CD4-positive, alpha-beta T cell (primary cell): ENCODE measurements at places on chromosomes 7 and 10. TPM values are rescaled to one million over a fixed set of nuclear protein-coding genes. Genes with fewer than 3 reads are reported as not detected.
A peak's percentile ranks its signal among the peaks of the same experiment; 100 is the strongest.

The TMEM176B gene
- not detected for total RNA-seq

The C7orf33 gene
- not detected for total RNA-seq

GRCh38 chr10:35203745-35204144, 77.1 kb downstream of the CREM start:
- DNase-seq = no peak

- no peak for DNase-seq
Observed at GRCh38 chr10:18949391-18949790, 99.2 kb upstream of the MALRD1 start.

The LRCH4 gene
- 313 TPM for total RNA-seq

GRCh38 chr10:23408330-23408976, 30.4 kb upstream of the OTUD1 start:
- DNase-seq = no peak

- DNase-seq = no peak
Observed at GRCh38 chr10:2592360-2593160, 474.8 kb upstream of the PFKP start.

DNA sequence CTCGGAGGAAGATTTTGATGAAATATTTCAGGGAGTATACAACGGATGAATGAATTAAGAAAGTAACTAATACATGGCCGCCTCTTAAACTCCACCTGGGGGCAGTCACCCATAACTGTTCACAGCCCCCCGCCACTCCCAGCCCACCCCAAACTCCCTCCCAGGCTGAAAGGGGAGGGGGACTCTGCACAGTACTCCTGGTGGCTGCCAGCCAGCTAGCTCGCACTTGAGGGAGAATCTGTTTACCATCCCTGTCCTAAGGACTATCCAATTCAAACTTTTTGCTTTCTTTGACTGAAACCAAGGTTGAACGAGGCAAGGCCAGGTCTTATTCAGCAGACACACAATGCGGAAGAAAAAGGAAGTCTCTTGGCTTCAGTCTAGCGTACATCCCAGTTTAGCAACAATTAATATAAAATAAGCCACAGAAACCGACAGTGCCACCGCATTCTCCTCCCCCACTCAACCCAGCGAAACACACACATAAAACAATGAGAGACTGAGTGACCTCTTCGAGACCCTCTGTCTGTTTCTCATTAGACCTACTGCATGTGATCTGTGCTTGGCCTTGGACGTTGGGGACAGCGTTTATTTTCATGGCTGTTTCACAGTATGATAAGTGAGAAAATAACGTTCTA, 219.5 kb downstream of the GLI3 start:
- DNase-seq = no peak

The LRGUK gene
- total RNA-seq = 0.27 TPM

DNA sequence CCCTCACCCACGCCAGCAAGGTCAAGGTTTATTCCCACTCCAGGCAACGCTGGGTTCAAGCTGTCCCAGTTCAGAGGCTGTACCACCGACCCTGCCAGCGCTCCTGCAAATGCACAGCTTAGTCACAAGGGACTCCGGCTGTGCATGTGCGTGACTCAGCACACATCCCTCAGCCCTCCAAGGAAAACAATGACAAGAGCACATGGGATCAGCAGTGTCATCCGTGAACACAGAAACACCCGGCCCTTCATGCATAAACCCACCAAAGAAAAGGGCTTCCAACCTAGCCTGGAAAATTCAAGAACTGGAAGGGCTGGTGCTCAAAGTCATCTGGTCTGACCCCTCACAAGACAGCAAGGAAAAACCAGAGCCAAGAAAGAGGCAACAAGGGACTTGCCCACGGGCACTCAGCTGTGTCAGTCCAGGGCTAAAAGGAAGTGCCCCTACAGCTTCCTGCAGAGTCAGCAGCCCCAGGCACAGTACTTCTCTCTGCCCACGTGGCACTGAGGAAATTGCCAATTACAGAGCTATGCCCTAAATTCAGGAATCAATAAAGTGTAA, 106.1 kb downstream of the KCNMA1 start:
- no peak for DNase-seq

DNA sequence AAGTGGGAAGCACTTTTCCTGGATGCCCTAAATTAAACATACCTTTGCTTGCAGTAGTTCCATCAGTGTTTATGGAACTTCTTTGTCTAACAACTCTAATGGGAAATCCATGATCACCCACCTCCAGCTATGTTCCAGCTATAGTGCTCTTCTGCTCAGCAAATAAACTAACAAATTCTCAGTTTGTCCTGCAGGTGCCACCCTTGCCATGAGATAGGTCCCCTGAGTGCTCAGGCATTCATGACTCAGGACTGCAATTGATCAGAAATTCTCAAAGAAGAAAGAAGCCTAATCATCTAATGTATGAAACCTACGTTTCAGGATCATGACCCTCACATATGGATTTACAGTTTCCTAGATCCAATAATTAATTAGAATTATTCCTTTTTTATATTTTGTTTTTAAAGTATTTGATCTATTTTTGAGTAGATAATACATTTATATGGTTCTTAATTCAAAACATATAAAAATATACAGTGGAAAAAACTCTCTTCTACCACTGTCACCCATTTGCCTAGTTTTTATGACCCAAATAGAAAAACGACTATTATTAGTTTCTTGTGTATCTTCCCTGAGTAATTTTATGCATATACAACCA, 48.7 kb upstream of the DYNC1I1 start:
- no peak for DNase-seq

The GPER1 gene
- not detected for total RNA-seq

GRCh38 chr10:11017570-11018431, at the start of gene CELF2:
Gene CELF2, plus strand, starts transcription at chr10:11017872. Its CDS starts 218 bp downstream, at chr10:11018090.
- DNase-seq = peak; percentile 36

GRCh38 chr7:28748346-28748745, 209.8 kb downstream of the TRIL start:
- DNase-seq = no peak

DNA sequence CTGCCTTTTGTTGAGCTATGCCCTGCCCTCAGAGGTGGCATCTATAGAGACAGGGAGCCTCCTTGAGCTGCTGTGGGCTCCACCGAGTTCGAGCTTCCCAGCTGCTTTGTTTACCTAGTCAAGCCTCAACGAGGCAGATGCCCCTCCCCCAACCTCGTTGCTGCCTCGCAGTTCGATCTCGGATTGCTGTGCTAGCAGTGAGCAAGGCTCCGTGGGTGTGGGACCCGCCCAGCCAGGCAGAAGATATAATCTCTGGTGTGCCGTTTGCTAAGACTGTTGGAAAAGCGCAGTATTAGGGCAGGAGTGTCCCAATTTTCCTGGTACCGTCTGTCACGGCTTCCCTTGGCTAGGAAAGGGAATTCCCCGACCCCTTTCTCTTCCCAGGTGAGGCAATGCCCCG, 88.4 kb upstream of the CDK6 start:
- DNase-seq = no peak

- no peak for DNase-seq
Observed at GRCh38 chr7:157436763-157437480, 100.1 kb downstream of the DNAJB6 start.

- peak; percentile 56 for DNase-seq
Observed at GRCh38 chr7:135147341-135147898, 452 bp upstream of the TMEM140 start.

DNA sequence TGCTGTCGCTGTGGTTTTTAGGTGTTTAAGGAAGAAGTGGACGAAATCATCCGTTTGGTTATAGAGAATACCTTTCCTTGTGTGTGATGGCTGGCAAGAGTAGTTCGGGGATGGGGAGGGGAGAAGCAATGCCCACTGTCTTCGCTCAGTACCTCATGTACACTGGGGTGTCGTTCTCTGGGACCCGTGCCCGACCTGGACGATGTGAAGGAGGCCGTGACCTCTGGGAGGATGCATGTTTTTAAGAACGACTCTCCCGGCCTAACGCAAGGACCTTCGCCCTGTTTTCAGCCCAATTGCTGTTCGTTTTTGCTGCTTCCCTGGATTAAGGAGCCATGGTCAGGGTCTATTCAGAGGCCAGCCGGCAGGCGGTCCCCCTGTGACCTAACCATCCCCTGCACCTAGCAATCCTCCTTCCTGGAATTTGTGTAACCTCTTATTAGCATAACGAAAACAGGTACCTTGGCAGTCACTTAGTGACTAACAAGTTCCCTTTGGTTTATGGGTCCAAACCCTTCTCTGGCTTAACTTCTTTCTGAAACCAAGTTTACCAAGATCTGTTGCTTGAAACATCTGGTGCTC, 1.3 kb downstream of the NFE2L3 start:
- DNase-seq = no peak

GRCh38 chr10:43219848-43220247, 47.0 kb downstream of the RASGEF1A start:
- no peak for DNase-seq

GRCh38 chr10:96532523-96532922, 18.8 kb upstream of the TLL2 start:
- DNase-seq = no peak

- no peak for DNase-seq
Observed at GRCh38 chr7:41910940-41911600, 208.2 kb upstream of the INHBA start.

- DNase-seq = no peak
Observed at GRCh38 chr10:56547163-56547562, 186.1 kb upstream of the ZWINT start.

The DNAJC2 gene
- 77.4 TPM for total RNA-seq

The GPR85 gene
- total RNA-seq = not detected

- no peak for DNase-seq
Observed at GRCh38 chr7:149822353-149822943, 15.7 kb upstream of the ZNF862 start.

DNA sequence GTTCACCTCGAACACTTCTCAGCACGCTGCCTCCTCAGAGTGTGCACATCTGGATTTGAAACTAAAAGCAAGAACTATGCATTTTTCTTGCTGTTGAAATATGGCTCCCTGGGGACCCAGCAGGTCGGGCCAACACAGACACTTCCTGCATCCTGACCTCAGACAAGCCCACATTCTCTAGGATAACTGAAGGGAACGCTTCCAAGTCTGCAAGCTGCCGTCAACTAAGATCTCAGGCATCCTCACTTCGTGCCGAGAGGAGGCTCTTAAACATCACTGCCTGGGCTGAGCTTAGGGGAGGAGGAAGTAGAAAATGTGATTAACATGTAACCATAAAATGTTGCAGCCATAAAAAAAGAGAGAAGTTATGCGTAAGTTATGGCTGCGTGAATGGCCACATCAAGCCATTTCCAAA, 65.5 kb downstream of the PYROXD2 start:
- DNase-seq = no peak

The HECW1 gene
- not detected for total RNA-seq

DNA sequence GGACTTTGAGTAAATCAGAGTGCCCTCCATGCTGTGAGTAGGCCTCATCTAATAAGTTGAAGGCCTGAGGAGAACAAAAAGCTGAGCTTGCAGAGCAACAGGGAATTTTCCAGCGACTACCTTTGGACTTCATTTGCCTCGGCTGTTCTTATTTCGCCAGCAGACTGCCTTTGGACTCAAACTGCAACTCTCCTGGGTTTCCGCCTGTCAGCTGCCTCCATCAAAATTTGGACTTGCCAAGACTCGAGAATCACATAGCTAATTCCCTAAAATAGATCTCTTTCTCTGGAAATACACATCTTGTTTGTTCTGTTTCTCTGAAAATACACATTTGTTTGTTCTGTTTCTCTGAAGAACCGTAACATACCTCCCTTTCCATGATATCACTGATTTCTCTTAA, 93.8 kb downstream of the ITGB8 start:
- no peak for DNase-seq

DNA sequence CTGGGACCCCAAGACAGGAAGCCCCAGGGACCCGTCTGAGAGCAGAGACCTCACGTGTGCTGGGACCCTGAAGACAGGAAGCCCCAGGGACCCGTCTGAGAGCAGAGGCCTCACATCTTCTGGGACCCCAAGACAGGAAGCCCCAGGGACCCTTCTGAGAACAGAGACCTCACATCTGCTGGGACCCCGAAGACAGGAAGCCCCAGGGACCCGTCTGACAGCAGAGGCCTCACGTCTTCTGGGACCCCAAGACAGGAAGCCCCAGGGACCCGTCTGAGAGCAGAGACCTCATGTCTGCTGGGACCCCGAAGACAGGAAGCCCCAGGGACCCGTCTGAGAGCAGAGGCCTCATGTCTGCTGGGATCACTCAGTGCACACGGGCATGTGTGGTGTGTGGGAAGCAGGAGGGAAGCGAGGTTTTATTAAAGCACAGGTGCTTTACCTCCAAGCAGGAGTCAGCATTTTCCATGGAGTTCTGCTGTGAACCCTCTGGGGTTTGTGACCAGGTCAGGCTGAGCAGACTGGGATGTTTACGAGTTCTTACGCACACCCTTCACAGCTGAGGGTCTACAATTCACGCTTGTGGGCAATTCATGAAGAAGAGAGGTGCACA, 590.6 kb downstream of the DNAJB6 start:
- no peak for DNase-seq

DNA sequence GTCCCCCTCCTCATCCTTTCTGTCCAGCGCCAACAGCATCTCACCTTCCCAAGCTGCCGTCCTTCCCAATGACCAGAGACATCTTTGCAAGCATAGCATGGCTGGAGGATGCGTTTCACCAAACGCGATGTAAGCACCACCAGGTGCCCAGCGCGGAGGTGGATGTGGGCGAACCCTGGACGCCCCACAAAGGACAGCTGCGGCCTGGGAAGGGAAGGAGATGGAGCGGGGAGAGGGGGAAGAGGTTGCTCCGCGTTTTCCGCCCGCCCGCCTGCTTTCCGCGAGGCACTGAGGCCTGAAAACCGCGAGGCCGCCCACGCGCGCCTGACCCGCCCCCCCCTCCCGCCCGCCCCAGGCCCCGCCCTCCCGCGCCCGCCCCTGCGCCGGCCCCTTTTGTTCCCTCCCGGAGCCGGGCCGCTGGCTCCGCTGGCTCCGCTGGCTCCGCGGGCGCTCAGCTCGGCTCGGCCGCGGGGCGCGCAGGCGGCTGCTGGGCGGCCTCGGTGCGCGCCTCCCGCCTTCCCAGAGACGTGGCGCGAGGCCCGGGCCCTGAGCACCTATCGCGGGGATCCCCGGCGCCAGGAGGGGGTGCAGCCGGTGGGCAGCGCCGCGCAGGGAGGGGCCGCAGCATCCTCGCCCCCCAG, at the start of gene CLIP2:
TSS of gene CLIP2 (plus strand) at position 390 of the 641 bp plus-strand sequence. CDS start 28,140 bp downstream, outside the sequence.
- peak; percentile 67 for DNase-seq

The CDNF gene
- 3.7 TPM for total RNA-seq

- DNase-seq = no peak
Observed at GRCh38 chr10:52394246-52394645, 80.2 kb downstream of the DKK1 start.

DNA sequence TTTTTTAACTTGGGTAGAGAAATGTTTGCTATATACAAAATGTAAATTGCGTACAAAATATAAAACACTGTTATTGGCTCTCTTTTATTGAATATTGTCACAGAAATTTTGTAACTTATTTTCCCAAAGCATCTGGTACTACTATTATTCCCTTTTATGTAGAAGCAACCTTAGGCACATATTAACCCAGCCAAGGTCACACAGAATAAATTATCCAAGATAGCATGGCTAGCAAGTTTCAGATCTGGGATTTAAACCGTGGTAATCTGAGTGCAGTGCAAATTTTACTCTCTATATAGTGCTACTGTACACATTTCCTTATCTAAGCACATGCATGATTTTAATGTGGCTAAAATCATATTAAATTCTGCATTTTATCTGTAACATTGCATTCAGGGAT, 1190.5 kb upstream of the LRRTM3 start:
- DNase-seq = no peak
